ENCODE measurements at places on chromosomes 4 and X.

GRCh38 chr4:145769450-145770037 is 89.6 kb downstream of the C4orf51 start:
- peak; percentile 7 for DNase-seq

DNA sequence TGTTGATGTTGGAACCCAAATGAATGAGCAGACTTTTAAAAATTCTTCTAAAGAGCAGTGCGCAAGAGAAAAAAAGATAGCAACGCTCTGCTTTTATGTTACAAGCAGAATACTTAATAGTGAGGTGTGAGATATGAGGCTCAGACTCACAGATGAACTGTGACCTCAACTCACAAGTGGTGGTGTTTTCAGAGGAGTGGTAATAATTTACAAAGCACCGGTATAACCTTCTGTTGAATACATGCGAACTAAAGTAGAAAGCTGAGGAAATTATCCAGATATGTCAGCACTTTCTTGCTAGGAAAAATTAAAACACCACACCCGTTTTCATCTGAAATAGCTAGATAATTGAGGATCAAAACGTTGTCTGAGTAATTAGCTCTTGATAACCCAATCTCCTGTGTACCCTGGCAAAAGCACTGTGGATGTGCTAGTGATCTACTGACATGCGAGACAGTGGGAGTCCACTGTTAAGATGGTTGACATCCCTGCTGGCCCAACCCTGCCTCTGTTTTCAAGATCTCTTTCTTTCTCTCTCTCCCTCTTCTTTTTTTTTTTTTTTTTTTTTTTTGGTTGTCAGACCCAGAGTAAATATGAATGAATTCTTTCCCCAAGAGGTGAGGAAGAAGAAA is 6.9 kb upstream of the TLL1 start:
- no peak for DNase-seq

- DNase-seq = peak; percentile 85
These were observed 2.5 kb downstream of the CXorf38 start for GRCh38 chrX:40644821-40645358.

- DNase-seq = peak; percentile 55
These were observed 153.0 kb upstream of the SCML1 start for GRCh38 chrX:17584248-17584681.

DNA sequence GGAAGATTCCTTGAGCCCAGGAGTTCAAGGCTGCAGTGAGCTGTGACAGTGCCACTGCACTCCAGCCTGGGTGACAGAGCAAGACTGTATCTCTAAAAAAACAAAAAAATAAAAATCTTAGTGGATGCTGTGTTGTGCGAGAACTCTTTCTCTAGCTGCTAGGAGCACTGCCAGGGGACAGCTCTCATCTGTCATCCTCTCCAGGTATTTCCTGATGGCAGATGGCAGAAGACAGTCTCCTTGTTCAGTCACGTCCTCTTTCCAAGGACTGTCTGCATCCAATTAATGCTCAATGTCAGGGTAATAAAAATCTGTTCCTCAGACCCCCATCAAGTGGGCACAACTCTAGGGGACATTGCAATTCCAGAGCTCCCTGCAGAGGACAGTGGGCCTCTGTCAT is 29.2 kb downstream of the PPM1K start:
- DNase-seq = no peak

DNA sequence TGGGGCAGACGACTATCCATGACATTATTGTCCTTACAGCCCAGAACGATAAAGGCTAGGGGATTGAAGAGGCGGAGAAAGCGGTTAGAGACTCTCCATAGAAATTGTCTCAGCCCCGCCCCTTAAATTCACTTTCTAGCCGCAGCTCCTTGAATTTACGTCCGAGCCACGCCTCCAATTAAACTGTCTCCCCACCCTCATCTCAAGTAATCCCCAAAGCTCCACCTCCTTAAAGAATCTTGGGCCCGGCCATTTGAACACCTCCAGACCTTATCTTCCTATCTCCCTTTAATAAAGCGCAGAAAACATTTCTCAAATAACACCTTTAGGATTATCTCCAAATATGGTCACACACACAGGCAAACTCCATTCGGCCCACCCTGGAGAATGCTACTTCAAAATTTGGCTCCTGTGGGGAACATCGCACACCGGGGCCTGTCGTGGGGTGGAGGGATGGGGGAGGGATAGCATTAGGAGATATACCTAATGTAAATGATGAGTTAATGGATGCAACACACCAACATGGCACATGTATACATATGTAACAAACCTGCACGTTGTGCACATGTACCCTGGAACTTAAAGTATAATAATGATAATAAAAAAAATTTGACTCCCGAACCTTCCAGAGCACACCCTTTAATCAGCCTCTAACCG is 7.2 kb upstream of the MAGIX start:
- peak; percentile 42 for DNase-seq

GRCh38 chr4:182404376-182404775 is 161.2 kb downstream of the TENM3 start:
- no peak for DNase-seq

- DNase-seq = no peak
These were observed 296.2 kb downstream of the FRMPD4 start for GRCh38 chrX:12434493-12434892.

DNA sequence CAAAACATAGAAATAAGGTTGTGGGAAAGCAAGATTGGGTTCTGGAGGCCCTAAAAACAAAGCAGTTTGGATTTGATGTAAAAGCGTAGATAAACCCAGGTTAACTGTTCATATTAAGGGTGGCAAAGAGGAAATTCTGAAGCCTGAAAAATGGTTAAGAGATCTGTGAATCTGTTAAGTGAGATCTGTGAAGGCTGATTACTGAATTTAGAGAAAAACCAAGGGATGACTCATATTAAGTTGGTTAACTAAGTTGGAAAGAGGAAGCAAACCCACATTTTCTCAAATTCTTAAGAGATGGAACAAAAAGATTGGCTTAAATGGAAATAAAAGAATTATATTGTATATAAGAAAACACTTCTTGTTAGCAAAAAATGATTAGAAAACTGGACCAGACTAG is 22.8 kb downstream of the GPAT3 start:
- peak; percentile 54 for DNase-seq

DNA sequence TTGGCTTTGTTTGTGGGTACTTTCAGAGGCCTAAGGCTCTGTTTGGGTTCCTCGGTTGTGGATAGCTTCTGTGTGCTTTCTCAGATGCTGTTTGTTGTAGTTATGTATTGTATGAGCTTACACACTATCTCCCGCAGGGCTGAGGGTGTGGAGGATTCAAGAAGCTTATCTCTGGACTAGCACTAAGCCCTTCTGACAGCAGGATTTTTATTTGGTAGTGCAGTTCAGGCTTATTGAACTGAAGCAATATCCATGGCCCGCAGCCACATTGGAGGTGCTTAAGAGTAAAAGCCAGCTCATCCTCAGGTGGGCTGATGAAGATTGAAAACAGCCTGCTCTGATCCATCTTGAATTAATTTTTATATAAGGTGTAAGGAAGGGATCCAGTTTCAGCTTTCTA is 128.2 kb downstream of the RASGEF1B start:
- no peak for DNase-seq

DNA sequence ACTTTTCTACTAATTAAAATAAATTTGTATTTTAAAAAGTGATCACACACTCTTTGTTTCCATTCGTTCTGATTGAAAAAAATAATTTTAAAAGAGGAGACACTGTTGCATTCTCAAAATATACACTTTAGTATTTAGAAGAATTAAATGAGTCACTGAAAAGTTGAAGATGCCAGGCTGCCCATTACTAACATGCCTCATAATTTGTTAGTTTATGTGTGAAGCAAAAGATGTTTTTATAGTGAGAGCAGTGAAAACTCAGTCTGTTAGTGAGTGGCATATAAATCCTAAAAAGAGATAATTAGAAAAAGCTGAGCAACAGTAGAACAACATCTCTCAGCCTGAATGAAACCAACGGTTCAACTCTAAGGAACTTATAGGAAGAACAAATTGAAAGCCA is 143.4 kb downstream of the CDS1 start:
- peak; percentile 43 for DNase-seq

Data from adipocyte (in vitro differentiated cells).